ENCODE measurements at places on chromosomes 2 and 18.

DNA sequence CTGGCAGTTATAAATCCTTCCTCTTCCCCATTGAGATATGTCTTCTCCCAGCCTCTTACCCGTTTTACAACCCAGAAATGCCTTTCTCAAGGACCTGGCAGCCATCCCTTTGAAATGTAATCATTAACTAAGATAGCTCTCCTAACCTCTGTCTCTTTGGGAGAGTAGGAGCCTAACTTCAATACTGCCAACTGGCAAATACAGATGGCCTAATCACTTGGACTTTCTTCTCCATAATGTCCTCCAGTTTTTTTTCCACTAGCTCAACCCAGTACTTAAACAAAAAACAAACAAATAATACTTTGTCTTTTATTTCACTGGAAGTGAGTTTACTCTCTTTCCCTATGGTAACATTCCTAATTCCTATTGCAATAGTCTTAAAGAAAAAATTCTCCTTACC is 1391.1 kb downstream of the SUCLG1 start:
- no peak for DNase-seq

- no peak for DNase-seq
Observed at GRCh38 chr2:149075853-149076252, 37.4 kb downstream of the LYPD6B start.

- DNase-seq: peak; percentile 2
Observed at GRCh38 chr2:200396781-200397242, 90.3 kb downstream of the SPATS2L start.

DNA sequence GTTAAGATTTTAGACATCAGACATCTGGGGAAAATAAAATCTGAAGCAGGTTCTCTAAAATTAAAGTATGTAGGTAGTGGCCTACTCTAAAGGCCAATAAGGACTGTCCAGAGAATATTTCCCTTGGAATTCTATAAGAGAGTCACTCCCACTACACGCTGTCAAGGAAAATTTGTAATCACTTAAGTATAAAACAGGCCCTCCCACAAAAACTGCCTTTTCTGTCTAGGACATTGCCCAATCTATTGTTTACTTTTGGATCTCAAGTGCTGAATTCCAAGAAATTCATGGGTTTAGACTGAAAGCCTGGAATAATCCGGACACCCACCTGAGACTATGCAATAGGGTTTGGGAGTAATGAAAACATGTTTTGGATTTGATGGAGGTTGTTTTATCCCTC is 1.7 kb upstream of the SRBD1 start:
- DNase-seq: no peak

DNA sequence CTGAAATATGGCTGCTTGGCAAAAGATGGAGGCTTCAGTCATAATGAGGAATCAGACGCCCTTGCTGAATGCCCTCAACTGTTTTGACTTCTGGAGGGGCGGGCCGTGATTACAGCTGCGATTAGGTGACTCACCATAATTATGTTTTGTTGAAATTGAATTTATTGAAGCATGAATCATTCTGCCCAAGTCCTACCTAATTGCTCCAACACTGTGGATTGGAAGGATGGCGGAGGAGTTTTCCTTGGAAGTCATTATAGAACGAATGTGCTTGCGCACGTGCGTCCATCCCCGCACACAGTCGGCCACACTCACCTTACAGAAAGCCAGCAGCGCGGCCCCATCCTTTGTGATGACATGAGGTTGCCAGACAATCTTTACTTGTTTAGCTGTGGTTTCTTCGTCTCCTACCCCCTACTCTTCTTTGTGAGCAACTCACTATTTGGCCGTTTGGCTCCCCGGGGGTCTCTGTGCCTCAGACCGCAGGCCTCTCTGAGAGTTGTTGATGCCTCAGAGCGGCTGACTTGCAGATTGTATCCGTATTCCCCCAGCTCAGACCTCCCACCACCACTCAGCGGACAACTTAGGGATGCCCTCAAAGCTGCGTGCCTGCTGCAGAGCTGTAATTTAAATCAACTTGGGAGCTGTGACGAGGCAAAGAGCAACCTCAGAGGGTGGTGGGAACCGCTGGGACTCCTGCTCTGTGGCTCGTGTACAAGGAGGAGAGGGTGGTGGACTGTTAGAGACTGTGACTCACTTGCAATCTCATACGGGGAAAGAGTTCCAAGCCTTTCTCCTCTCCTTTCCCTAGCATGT is 513.4 kb downstream of the TNS1 start:
- no peak for DNase-seq

DNA sequence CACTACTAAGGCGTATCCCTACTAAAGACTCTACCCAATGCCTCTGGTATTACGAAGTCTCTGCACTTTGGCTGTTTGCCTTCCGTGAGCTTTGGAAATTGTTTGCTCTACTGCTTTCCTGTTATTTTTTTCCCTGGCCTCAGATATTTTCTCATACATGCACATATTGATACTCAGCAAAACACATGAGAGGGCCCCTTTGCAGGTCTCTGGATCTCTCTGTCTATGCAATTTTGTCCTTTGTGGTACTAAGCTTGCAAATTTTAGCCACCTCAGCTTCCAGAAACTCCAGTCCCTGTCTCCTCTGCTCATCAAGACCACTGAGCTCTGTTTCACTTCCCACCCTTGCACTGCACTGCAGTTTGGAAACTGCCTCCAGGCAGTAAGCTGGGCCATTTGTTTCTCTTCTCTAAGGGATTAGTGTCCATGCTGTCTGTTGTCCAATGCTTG is 46.6 kb downstream of the TAF1B start:
- DNase-seq: peak; percentile 83

DNA sequence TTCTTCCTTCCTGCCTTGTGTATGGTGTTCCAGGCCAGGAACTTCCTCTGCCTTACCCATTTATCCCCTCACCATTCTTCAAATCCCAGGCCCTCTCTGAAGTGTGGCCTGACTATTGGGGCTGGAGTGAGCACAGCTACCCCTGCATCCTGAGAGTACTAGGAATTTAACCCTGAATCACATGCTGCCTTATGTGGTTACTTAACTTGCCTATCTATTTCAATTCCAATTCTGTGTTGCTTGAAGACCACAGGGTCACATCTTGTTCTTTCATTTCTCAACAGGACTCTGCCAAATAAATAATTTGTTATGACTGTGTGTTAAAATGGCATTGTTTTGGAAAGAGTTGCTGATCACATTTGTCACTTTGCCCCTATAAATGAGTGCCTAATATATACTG is 108.6 kb downstream of the CERS6 start:
- DNase-seq: no peak

- no peak for DNase-seq
Observed at GRCh38 chr2:205158404-205158803, 523.9 kb upstream of the NRP2 start.

- no peak for DNase-seq
Observed at GRCh38 chr2:178234648-178235047, 40.3 kb downstream of the OSBPL6 start.

DNA sequence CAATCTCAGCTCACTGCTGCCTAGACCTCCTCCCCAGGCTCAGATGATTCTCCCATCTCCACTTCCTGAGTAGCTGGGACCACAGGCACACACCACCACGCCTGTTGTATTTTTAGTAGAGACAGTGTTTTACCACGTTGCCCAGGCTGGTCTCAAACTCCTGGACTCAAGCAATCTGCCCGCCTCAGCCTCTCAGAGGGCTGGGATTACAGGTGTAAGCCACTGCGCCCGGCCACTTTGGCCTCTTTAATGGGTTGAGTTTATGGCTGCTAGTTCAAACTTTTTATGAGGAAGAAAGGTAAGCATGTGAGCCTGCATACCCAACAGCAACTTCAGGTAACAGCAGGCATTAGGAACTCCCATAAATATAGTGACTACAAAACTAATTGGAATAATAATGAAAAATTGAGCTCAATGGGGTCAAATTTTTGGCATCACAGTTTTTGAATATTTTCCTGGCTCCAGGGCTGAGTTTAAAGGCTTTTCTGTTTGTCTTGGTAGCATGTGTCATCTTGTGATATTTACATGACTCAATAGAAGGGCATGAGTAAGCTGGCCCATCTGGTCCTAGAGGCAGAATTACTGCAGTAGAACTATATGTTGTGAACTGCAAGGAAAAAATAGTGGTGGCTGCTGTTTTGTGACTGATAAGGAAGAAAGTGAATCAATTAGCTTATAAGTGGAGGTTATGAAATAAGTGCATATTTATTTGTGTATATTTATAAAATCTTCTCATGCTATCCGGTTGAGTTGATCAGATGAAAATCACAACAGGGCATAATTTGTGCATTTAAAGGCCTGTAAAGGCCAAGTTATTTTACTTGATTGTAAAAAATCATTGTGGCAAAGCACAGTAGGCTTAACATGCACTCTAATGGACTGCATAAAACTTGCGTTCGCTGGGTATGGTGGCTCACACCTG is 24.8 kb downstream of the GALM start:
- no peak for DNase-seq

GRCh38 chr2:69561101-69561500 is 82.4 kb downstream of the AAK1 start:
- DNase-seq: peak; percentile 10

DNA sequence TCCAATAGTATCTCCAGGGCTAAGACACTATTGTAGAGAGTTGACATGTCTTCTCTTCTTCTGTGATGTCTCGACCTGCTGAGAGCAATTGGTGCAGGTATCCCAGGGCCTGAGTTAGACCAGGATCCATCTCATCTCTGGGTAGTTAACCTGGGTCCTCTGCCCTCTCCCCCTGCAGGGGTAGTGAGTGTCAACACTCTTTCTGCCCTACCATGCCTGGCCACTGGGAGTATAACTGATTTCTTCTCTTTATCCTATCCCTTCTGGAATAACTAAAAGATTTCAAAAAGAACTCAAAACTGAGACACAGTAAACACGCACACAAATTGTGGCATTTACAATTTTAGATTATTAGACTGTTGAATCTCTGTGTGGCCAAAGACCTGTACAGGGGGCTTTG is 20.8 kb upstream of the SIX3 start:
- no peak for DNase-seq

DNA sequence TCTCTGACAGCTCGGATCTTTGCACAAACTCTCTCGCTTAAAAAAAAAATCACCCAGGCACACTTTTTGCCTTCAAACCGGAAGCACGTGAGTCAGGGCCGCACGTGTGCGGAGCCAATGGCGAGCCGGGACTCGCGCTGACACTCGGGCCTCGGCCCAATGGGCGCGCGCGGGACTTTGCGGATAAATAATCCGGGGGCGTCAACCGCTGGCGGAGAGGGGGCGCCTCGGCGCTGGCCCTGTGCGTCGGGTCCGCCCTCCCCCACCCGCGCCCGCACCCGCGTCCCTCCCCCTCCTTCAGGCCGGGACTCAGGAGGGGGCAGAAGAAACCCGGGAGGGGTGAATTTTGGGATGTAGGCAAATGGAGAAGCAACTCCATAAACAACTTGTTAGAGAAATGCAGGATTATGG is 319 bp upstream of the EN1 start:
- DNase-seq: no peak

DNA sequence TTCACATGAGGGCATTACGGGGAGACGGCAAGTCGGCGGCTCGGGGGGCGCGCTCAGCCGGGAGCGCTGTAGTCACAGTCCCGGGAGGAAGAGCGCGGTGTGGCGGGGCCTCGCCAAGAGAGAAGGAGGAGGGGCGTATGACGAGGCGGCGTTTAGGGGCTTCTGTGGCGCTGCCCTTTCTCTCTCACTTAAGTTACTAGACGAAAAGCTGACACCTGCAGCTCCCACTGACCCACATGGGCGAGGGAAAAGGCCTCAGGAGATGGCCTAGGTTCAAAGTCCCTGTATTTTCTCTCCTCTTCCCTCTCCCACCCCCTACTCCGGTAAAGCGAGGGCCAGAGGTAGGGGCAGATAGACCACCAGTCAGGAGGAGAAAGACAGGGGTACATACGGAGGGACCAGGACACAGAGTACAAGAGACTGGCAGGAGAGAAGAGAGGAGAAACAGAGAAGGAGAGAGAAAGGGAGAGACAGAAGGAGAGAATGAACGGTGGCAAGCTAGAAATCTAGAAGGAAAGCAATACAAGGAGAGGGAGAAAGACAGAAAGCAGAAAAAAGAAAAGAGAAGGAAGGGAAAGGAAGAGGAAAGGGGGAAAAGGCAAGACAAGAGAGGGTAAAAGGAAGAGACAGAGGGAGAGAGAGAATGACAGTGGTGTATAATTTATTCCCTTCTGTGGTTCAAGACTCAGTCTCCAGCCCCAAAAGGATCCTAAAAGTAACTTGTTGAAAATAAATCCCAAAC is 3.8 kb downstream of the SIX2 start:
- DNase-seq: no peak

- no peak for DNase-seq
Observed at GRCh38 chr2:178069551-178069950, 3.0 kb downstream of the PDE11A start.

DNA sequence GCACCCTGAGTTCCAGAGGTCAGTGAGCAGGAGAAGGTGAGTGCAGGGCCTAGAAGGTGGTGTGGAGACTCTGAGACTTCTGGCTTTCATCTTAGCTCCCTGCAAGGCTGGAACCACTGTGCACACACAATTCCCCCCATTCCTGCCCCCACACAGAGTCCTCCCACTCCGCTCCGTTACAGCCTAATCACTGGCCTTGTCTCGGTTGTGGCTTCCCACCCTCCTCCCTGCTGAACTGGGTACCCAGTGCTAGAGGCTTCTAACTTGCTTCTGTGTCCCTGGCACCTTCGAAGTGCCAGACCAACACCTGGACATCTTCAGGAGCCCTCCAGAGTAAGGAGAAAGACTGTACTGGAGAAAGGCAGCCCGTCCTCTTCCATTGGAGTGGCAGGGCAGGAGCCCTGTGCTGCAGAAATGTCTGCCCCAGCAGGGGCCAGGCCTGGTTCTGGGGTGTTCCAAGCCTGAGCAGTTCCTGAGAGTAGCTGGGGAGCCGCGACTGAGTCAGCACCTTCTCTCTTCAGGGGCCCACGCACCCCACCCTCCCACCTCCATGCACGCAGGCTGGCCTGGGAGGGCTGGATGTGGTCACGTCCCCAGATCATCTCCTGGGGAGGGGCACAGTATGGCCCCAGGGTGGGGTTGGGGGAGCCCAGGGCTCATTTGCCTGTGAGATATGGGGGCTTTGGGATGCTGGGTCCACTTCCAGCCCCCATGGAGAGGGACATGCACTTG is 23.4 kb downstream of the CROCC2 start:
- no peak for DNase-seq

Data from MV-4-11 (cell line).